IMR-90 (cell line): ENCODE measurements at places on chromosomes 2 and 18. TPM values are rescaled to one million over a fixed set of nuclear protein-coding genes. Genes with fewer than 3 reads are reported as not detected.

Gene DLGAP1
- under 0.01 TPM in 1 of 2 replicates, not detected in the other for total RNA-seq

- no peak for DNase-seq
Observed at GRCh38 chr18:21386523-21387240, 144.7 kb downstream of the GREB1L start.

Gene POMC
- total RNA-seq: not detected in 2 replicates

DNA sequence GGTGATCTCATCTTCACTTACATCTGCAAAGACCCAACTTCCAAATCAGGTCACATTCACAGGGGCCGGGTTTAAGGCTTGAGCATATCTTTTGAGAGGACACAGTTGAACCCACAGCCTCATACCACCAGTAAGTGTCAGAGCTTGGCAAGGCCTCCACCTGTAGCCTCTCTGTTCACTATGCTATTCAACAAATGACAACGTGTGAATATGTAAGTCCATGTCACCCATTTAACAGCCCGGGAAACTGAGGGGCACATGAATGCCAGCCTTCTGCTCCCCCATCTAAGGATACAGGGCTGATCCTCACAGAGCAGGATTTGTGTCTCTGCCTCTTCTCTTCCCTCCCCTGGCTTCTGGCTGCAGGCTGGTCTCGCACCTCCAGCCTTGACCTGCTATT, 3.5 kb upstream of the KCNF1 start:
- DNase-seq: no peak

- no peak for DNase-seq
Observed at GRCh38 chr2:222381566-222381965, 42.8 kb upstream of the SGPP2 start.

- DNase-seq: no peak
Observed at GRCh38 chr2:165777522-165778186, 16.4 kb downstream of the GALNT3 start.

DNA sequence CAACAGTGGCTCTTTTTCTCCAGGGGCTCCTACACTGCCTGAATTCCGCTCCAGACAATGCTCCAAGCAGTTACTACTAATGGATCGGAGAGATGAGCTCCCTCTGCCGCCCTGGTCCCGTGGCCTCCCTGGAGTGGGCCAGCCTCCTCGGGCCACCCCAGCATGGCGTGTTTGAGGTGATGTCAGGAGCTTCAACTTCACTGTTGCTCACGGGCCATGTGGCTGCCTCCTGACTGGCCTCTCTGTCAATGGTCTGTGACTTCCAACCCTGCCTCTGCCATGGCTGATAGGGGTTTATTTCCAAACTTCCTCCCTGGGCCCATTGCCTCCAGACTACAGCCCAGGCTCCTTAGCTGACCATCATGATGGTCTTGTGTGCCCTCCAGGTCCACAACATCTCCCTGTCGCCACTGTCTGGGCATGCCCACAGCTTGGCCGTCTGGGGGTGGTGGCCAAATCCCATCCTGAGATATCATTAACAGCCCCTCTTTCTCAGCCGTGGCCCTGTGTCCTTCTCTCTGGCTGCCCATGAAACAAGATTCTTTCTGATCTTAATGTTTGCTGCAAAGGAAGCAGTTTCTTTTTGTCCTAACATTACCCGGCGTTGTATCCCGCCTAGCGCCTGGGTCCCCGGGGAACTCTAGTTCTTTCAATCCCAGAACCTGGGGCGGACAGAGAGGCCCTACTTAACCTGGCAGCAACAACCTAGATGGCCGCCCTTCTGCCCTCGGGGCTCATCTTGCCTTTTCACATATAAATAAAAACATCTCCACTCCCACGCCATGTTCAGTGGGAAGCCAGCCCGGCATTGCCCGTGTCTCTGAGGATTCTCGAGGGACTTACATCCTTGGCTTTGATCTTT, 38.1 kb downstream of the ATOH8 start:
- no peak for DNase-seq

DNA sequence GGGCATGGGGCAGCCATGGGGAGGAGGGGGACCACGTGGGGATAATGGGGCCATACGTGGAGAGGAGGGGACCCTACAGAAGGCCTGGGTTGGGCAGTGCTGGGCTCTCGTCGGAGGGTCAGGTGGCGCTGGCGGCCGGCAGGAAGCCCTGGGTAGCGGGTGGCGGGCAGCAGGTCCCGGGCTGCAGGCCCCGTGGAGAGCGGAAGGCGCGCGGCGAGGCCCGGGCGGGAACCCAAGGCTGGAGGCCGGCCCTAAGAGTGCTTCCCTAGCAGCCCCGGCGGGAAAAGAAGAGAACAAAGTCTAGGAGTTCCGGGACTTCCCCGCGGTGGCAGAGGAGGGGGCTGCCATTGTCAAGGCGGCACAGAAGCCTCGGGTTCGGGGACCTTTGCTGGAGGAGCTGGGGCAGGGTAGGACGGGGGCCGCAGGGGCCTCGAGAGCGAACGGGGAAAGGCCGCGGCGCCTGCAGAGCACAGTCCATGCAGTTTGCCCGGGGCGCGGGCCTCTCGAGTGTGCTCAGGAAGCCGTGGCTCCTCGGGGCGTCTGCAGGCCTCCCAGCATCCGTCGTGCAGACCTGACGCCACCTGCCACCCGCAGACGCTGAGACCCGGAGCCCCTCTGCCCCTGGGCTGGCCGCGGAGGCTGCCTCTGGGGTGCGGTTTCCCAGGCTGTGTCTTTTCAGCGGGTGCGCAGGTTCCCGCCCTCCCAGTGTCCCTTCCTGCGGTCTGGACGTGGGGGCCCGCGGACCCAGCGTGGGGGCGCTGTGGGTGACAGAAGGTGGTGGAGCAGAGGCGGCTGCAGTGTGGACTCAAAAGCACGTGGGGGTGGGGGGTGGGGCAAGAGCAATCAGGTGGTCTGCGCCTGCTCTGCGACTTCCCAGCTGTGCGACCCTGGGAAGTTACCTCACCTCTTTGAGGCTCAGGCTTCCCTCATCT, 19.4 kb upstream of the NCL start:
- DNase-seq: no peak
